IMR-90 (cell line): ENCODE measurements at places on chromosomes 7 and 10.

DNA sequence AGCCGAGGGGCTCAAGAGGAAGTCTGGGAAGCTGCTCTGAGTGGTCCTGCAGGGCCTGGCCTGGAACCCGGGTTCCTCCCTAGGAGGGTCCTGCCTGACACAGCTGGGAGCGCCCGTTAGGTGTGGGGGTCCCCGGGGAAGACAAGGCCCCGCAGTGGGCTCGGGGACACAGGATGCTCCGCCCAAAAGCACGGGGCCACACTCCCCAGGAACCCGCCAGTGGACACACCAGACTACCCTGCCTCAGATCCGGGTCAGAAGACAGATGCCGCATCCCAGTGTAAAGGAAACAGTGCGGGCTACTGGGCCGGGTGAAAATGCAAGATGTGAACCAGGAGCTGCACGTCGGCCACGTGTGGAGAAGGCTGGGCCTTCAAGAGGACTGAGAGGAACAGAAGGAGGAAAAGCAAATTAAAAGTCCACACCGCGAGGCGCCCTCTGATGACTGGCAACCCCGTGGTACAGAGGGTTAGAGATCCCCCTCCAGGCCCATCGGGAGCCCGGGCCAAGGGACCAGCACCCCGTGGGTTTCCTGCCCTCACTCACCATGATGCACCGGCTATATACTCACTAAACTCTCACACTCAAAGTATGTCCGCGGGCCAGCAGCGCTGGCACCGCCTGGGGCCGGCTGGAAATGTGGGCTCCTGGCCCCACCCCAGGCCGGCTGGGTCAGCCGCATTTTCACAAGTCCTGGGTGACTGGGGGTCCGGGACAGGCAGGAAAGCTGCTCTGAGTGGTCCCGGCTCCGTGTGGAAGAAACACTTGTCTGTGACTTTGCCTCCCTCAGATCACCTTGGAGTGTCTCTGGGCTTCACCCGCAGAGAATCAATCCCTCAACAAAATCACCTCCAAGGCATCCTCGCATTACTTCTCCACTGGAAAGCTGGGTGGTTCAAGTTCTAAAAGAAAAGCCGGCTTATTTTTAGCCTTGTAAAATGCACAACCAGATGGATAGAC lies 6.1 kb downstream of the STK32C start:
- peaks cover 31% of the 10 kb centered on the region; the same call in 1 of the 2 replicates for H3K27me3 ChIP-seq
- no peak for DNase-seq
- no peaks in the 10 kb centered on the region for H3K4me1 ChIP-seq

GRCh38 chr7:11831156-11831735 lies 752 bp downstream of the THSD7A start:
- no peaks in the 10 kb centered on the region for H3K36me3 ChIP-seq
- peaks cover 11% of the 10 kb centered on the region for H3K27me3 ChIP-seq
- no peak for DNase-seq

- no peaks in the 10 kb centered on the region for H3K4me1 ChIP-seq
- no peaks in the 10 kb centered on the region for H3K27me3 ChIP-seq
- DNase-seq, result no peak
- no peaks in the 10 kb centered on the region for H3K36me3 ChIP-seq
- no peak overlapping the region for H3K27ac ChIP-seq
Measured at GRCh38 chr10:90977162-90977854, 56.4 kb upstream of the ANKRD1 start.

DNA sequence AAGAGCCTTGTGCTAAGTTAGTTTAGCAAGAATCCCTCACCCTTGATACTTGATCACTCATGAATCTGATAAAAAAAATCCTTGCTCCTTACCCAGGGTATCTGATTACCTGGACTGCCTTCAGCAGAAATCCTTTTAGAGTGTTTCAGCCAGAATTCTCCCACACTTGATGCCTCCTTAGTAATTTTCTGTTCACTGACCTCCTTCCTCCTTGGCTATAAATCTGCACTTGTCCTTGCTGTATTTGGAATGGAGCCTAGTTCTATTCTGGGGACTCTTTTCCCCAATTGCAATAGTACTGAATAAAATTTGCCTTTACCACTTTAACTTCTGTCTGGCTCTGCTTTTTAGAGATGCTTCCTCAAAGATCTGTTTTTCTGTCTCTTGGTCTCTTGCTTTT lies 84.9 kb downstream of the RPS24 start:
- no peaks in the 10 kb centered on the region for H3K36me3 ChIP-seq
- no peak overlapping the region for H3K4me3 ChIP-seq
- no peak for DNase-seq
- H3K4me1 ChIP-seq, result no peaks in the 10 kb centered on the region

GRCh38 chr7:115749924-115750323 lies 280.6 kb downstream of the TFEC start:
- H3K27ac ChIP-seq, result no peak overlapping the region
- H3K4me1 ChIP-seq, result no peaks in the 10 kb centered on the region
- peak; percentile 0 for DNase-seq
- no peaks in the 10 kb centered on the region for H3K36me3 ChIP-seq
- H3K27me3 ChIP-seq, result no peaks in the 10 kb centered on the region

- H3K27me3 ChIP-seq, result no peaks in the 10 kb centered on the region
- H3K4me3 ChIP-seq, result no peak overlapping the region
- H3K4me1 ChIP-seq, result no peaks in the 10 kb centered on the region
- no peaks in the 10 kb centered on the region for H3K36me3 ChIP-seq
- no peak overlapping the region for H3K27ac ChIP-seq
- no peak for DNase-seq
Measured at GRCh38 chr7:22061775-22062174, 116.1 kb upstream of the CDCA7L start.

DNA sequence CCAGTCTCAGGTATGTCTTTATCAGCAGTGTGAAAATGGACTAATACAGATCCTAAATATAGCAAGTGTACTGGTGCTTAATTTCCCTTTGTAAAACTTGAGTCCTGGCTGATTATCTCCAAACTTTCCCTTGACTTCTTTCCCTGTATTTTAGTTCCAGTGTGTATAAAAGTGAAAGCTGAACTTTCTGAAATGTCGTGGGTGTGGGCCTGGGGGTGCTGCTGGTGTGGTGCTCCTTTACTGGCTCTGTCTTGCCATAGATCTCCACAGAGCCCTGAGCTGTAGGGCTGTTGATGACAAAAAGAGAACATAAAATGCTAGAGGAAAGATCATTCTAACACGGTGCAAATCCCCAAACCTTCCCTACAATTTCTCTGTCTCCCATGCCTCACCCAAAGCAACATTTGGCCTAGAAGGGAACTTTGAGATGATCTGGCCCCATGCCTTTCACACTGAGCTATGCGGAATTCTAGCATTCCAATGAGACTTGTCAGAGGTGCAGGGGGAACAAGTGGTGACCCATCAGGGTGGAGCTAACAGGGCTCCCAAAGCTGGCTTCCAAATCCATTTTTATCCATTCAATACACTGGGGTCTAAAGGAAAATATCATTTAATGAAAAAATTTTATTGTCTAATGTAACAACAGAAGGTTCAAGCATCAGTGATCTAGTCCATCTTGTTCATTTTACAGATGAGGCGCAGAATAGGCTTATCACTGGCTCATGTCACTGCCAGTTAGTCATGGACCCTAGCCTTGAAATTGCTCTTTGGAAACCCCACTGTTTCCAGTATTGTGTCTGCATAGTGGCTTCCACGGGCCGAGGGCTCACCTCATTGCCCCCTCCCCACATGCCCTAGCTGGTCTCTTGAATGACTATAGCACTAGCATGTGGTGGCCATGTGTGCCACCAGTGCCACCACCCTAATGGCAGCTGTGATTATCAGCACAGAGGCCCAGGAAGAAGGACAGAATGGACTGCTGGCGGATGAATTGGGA lies 1000.9 kb downstream of the LRMDA start:
- DNase-seq, result peak; percentile 74
- H3K4me1 ChIP-seq, result peaks cover 21% of the 10 kb centered on the region
- no peak overlapping the region for H3K4me3 ChIP-seq

DNA sequence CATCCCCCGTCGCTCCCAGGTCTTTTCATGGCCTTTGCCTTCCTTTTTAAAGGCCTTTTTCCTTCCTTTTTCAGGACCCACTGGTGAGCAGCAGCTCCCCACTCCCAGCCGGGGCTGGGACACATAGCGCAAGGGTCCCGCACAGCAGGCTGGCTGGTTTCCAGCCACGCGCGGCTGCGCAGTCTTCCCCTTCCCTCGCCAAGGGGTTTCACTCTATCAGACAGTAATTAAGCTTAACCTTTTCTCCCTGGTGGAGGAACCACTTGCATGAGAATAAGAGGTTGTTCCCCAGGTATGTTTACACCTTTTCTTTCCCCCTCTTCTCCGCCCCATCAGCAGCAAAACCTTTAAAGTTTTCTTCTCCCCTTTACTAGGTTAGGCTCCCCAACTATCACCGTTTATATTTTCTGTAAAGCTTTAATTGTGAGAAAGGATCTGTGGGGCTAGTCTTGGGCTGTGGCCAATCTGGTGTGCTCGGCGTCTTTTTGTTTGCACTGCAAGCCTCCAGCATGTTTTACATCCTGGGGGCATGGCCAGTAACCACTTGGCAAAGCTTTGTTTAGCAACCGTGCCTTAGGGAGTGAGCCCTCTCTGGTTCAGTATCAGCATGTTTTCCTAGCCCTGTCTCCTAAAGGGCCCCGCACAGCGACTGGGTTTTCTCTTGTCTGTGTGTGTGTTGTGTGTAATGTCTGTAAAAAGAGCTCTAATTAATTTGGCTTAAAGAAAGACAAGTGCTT lies 219.6 kb downstream of the PHF14 start:
- no peaks in the 10 kb centered on the region for H3K36me3 ChIP-seq
- DNase-seq, result no peak
- H3K27ac ChIP-seq, result no peak overlapping the region
- H3K4me3 ChIP-seq, result peak overlapping the region; percentile 33; the same call in 1 of the 2 replicates
- H3K27me3 ChIP-seq, result peaks cover 1% of the 10 kb centered on the region; the same call in 1 of the 2 replicates

DNA sequence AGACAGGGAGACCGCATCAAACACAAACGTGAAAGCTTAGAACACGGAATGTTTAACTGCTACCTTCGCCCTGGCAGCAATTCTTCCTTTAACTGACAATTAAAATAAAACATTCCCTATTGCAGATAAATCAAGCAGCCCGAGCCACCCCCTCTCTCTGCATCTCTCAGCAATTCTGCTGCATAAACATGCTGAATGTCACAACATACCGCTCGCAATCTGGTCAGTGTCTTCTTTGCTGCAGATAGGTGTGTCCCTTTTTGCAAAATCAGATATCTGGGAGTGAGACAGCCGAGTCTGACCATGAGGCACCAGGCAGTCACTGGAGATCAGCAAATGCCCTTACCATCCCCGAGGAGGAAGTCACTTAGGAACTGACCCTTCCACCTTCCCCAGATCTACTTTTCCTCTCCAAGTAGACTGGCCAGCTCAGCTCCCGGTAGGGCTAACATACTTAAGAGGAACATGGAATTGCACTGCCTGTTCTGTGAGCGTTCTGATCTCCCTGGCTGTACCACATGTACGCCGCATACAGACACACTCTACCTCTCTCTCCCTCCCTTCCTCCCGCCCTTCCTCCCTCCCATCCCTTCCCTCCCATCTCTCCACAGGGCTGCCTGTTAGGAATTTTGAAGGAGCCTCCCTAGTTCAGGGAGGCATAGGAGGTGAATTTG lies at the start of gene FRMD4A:
FRMD4A (minus strand) TSS at position 537 of the 674 bp plus-strand sequence.
- H3K36me3 ChIP-seq, result no peaks in the 10 kb centered on the region
- no peak within 1 kb of the TSS for H3K4me3 ChIP-seq
- H3K27ac ChIP-seq, result no peak within 1 kb of the TSS
- DNase-seq, result no peak
- peaks cover 58% of the 10 kb centered on the region for H3K27me3 ChIP-seq
- H3K4me1 ChIP-seq, result no peaks in the 10 kb centered on the region

- no peaks in the 10 kb centered on the region for H3K27me3 ChIP-seq
- 0 out of 2 replicates have a peak, but pooled peaks cover 2% of the 10 kb centered on the region for H3K4me1 ChIP-seq
- no peak for DNase-seq
- H3K27ac ChIP-seq, result no peak overlapping the region
Measured at GRCh38 chr7:108054537-108054936, 51.6 kb upstream of the LAMB1 start.

- no peak for DNase-seq
- peaks cover 1% of the 10 kb centered on the region; the same call in 1 of the 2 replicates for H3K4me1 ChIP-seq
- H3K27me3 ChIP-seq, result no peaks in the 10 kb centered on the region
- H3K36me3 ChIP-seq, result no peaks in the 10 kb centered on the region
- no peak overlapping the region for H3K4me3 ChIP-seq
Measured at GRCh38 chr10:14687340-14687739, 87.4 kb downstream of the FAM107B start.

DNA sequence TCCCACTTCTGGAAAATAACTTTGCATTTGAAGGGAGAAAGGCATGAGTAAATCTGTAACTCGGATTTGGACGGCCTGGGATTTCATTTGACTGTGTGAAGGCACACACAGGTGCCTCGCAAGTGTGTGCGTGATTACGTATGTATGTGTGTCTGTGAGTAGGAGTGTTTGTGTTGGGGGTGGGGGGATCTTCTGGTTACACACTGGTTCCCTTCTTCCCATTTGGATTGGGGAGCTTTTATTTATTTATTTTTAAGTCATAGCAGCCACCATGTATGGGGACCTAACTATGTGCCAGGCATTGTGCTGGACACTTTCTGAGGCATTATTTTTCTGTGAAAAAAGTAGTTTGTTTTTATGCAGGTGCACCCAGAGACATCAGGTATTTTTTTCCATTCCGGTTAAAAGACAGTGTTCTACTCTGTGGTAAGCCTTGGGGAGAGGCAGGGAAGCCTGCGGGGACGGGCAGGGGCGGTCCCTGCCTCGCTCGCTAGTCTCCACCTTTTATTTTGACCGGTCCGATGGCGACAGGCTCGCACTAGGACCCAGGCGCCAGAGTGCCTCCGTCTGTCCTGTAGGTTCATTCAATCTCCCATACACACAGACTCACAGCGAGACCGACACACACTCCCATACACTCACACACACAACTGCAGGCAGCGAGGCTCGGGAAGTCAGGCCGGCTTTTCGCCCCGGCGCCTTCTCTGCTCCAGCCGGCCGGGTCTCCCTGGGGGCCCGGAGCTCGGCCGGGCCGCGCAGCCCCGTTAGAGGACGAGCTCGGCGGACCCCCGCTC lies at the start of gene MXI1:
MXI1 (plus strand) TSS at position 595 of the 794 bp plus-strand sequence. CDS start 204 bp downstream, outside the sequence.
- peaks cover 13% of the 10 kb centered on the region for H3K27me3 ChIP-seq
- H3K36me3 ChIP-seq, result no peaks in the 10 kb centered on the region
- H3K27ac ChIP-seq, result peak within 1 kb of the TSS; percentile 39

GRCh38 chr10:33623669-33624068 lies 289.2 kb upstream of the NRP1 start:
- H3K27me3 ChIP-seq, result peaks cover 20% of the 10 kb centered on the region
- no peak overlapping the region for H3K4me3 ChIP-seq
- H3K27ac ChIP-seq, result no peak overlapping the region
- no peaks in the 10 kb centered on the region for H3K36me3 ChIP-seq

DNA sequence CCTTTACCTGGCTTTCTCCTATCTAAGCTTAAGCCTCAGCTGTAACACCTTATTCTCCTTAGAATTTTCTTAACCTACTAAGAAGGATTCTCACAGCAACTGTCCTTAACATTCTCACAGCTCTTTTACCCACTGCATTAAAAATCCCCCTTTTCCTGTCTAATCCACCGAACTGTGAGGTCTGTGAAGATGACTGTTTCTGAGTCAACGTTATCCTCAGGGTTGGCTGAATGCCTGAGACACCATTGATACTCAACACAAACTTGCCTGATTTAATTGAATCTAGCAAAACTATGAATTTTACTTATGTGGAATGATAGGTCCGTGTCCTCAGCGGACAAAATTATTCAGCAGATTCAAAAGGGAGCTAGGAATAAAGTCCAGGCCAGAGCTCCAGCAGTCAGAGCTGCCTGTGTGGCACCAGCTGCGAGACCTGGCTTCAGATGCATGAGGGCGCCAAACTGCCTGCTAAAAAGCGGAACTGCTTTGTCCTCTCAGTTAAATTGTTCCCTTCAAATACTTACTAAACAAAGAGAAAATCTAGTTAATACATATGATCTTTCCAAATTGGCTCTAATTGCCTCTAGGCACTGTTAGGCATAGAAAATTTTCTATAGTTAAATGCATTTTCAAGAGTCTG lies 33.4 kb upstream of the VWDE start:
- H3K4me1 ChIP-seq, result no peaks in the 10 kb centered on the region
- H3K36me3 ChIP-seq, result no peaks in the 10 kb centered on the region
- no peak overlapping the region for H3K27ac ChIP-seq
- H3K4me3 ChIP-seq, result no peak overlapping the region
- H3K27me3 ChIP-seq, result no peaks in the 10 kb centered on the region
